ENCODE measurements at places on chromosomes 5 and 9. TPM values are rescaled to one million over a fixed set of nuclear protein-coding genes. Genes with fewer than 3 reads are reported as not detected.

FAM153A gene
- total RNA-seq, result 0.10 TPM

TNFSF8 gene
- total RNA-seq, result not detected

KCNN2 gene
- total RNA-seq, result 0.17 TPM

NR5A1 gene
- not detected for total RNA-seq

ABLIM3 gene
- 37.7 TPM for total RNA-seq

SYNPO gene
- total RNA-seq, result 62.4 TPM

SLC6A19 gene
- not detected for total RNA-seq

CYSRT1 gene
- total RNA-seq, result 0.33 TPM

RFX3 gene
- total RNA-seq, result 5.4 TPM

SPAG8 gene
- total RNA-seq, result 1.3 TPM

RORB gene
- 0.50 TPM for total RNA-seq

DMXL1 gene
- 54.7 TPM for total RNA-seq
